ENCODE measurements at places on chromosomes 13 and 19.
A peak's percentile ranks its signal among the peaks of the same experiment; 100 is the strongest.

DNA sequence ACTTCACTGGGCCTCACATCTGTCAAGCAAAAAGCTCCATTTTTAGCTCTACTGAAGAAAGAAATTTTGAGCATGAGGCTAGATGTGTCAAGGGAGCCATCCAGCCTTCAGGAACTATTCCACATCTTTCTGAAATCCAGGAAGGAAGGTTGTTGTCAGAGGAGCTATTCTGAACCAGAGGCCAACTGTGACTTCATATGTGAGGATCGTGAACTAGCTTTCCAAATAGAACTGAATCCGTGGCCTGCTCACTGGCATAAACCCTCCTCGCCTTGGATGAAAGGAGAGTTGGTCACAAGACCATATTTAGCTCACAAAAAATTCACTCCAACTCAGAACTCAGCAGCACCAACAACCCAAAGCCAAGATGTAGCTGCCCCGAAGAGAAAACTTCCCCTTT, 195.8 kb downstream of the FOXO1 start:
- DNase-seq = no peak

DNA sequence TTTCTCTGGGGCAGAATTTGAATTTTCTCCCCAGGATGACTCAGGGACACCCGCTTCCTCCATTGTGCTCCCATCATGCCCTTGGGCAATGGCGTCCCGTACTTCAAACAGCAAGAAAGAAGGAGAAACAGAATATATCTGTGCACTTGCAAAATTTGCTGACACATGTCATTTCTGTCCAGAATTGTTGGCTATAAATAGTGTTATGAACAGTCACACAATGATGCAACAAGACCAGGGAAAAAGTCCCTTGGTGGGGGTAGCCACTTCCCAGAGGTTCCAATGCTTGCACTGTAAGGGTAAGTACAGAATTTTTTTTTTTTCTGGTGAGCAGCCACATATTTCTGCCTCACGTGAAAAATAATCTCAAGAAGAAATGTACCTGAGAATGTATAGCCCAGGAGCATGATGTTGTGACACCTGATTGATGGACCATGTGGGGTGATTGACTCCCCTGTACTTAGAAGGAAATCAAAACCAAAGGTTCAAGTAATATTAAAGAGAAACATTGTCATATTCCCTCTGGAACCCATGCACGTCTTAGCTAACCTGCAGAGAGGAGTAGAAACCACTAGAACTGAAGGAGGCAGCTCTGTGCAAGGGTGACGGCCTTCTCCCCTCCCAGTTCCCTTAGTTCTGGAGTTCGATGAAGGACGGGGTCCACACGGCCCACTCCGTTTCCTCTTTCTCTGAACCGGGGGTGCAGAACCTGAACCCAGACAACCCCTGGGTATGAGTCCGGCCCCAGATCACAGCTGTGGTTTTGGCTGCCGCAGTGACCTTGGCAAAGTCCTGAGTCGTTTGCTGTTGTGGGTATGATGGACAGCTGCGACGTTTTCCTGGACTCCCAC, 9.3 kb upstream of the LAIR1 start:
- DNase-seq = no peak

GRCh38 chr13:36601186-36601585, 72.6 kb upstream of the SERTM1 start:
- no peak for DNase-seq

DNA sequence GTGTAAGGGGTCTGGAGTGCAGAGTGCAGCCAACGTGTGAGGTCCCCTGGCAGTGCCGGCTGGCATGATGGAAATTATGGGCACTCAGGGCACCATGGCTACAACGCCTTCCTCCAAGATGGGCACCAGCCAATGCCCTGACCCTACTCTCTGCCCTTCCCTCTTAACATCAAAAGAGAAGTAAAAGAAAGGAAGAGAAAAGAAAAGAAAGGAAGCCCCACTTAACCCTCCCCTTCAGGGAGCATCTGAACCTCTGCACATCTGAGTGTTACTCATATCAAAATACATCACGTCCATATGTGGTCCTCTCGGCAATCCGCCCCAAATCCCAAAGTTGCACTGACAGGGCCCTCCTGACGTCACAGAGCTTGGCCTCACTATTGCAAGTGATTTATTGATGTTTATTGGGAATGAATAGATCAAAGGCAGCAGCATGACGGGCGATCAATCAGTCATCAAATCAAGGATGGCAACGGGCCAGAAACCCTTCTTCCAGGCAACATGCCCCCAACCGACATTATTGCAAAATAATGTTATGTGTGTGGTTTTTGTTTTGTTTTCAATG, 1.3 kb downstream of the TSHZ3 start:
- DNase-seq = peak; percentile 61

- DNase-seq = no peak
These were observed 211.2 kb downstream of the UQCRFS1 start for GRCh38 chr19:29001597-29002245.

GRCh38 chr13:43883631-43884030, 3.9 kb downstream of the LACC1 start:
- no peak for DNase-seq

GRCh38 chr19:42074513-42075363, 1.2 kb upstream of the ZNF574 start:
- DNase-seq = peak; percentile 69

- no peak for DNase-seq
These were observed 222.9 kb downstream of the RFC3 start for GRCh38 chr13:34040863-34041262.

DNA sequence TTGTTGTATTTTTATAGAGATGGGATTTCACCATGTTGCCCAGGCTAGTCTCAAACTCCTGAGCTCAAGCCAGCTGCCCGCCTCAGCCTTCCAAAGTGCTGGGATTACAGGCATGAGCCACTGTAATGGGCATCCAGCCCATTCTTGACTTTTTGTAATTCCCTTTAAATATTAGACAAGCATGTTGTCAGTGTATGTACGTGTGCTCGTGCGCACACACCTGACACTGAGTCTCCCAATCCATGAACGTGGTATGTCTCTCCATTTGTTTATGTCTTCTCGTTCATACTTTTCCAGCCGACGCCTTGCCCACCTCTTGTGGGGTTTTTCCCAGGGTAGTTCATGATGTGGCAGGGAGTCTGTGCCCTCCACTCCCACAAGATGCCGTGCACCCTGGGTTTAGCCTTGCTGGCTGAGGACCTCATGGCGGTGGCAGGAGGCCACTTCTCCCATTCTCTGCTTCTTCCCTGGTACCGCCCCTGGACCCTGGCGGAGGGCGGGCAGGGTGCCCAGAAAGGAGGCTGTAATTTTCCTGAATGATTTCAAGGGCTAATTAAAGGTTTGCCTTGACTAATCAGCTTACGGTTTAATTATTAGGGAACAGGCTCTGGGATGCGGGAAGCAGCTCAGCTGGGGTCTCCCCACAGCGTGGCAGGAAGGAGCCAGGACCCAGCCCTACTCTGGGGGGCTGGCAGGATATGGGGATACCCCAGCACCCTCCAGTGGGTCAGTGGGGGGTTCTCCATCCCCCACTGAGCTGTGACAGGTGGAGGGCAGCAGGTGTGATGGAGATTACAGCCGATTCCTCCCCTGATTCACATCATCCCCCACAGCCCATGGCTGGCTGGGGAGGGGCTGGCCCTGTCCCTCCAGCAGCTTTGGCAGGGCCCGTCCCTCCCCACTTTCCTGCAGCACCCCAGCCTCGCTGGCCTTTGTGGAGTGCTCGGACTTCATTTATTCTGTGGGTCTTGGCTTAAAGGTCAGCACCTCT, 12.9 kb downstream of the PAK4 start:
- no peak for DNase-seq

GRCh38 chr13:53159431-53159830, 130.8 kb downstream of the OLFM4 start:
- no peak for DNase-seq

DNA sequence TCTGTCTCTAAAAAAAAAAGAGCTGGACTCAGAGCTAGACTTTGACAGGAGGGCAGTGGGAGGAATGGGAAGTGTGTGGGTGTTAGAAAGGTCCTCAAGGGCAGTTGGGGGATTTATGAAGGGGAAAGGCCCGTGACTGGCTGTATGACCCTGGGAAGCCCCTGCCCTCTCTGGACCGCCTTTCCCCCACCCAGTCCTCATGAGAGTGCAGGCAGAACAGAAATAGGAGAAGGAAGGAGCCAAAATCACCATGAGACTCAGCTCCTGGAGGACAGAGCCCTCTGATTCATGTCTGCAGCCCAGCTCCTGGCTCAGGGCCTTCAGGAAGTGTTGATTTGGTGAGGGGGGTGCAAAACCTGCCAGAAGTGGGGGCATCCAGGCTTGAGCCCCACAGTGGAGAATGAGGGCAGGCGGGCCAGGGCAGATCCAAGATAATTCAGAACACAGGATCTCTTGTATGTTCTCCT, 8.7 kb upstream of the SMG9 start:
- peak; percentile 72 for DNase-seq

DNA sequence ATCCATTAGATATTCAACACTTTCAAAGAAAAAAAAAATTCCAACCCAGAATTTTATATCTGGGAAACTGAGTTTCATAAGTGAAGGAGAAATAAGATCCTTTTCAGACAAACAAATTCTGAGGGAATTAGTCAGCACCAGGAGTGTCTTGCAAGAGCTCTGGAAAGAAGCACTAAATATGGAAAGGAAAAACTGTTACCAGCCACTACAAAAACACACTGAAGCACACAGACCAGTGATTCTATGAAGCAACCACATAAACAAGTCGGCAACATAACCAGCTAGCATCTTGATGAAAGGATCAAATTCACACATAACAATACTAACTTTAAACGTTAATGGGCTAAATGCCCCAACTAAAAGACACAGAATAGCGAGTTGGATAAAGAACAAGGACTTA, 368.4 kb upstream of the MIR17HG start:
- no peak for DNase-seq

GRCh38 chr19:46494941-46495785, 504 bp downstream of the PNMA8B start:
- no peak for DNase-seq

GRCh38 chr13:66675620-66676019, 554.5 kb downstream of the PCDH9 start:
- DNase-seq = no peak

DNA sequence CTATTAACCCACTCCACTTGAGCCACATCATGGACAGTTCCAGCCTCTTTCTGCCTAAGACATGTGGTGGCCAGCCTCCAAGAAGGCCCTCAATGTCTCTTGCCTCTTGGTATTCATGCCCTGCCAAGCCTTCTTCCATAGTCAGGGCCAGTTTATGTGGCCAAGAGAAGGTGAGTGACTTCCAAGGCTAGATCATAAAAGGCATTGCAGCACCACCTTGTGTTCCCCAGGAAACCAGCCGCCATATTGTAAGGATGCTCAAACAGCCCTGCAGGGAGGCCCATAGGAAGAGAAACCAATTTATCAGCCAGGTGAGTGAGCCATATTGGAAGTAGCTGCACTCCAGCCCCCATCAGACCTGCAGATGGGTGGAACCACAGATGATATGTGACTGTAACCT, 12.3 kb upstream of the DNMT1 start:
- DNase-seq = no peak

DNA sequence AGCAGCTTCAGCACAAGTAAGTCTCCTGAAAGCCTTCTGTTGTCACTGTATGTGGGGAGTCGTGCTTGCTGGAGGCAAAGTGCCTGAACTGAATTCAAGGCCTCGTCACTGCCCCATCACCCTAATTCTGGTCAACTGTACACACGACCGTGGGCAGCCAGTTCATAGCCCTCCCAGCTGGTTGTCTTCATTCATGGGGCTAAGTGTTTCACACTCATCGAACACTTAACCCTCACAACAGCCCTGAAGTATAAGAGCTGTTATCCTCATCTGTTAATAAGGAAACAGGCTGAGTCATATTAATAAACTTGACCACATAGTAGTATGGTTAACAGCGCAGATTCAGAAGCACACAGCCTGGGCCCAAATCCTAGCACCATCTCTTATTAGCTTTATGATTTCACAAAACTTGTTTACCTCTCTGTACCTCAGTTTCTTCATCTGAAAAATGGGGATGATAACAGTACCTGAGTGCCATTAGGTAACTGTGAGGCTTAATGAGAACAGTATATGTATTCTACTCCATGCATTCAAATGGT, 66.7 kb downstream of the CDADC1 start:
- no peak for DNase-seq

DNA sequence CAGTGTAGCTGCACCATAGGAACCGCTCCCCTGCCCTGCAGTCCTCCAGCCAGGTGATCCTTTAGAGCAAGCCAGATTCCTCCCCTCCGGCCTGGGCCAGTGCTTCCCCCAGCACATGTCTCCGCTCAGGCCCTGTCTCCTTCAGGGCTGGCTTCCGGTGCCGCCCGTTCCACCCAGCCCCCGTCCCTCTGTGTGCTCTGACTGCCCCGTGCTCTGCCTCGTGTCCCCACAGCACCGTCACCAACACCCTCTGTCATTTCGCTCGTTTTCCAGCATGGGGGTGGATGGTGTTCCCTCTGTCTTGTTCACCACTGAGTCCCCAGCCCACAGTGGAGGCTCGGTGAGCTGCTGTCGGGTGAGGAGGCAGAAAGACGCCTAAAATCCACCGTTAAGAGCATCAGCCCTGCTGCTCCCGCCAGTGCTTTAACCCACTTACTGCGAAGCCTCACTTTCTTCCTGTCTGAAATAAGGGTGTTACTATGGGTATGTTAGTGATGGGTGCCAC, 54.5 kb downstream of the TSSK6 start:
- DNase-seq = peak; percentile 79

DNA sequence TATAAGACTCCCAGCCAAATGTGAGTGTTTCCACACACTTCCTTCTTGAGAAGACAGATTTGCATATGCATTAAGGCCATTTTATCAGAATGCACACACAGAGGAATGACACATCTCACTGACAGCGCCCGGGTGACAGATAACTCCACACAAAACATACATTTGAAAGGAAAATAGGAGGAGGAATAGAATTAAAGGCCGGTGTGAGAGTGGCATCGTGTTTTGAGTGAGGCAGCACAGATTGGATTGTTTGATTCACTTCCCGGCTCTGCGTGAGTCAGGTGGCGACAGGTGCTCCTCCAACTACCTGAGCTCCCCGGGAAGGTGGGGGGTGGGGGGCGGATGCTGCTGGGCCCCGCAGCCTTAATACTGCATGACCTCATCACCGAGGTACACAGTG, 429.0 kb downstream of the TSHZ3 start:
- DNase-seq = no peak

GRCh38 chr19:5703819-5704818, 14.0 kb downstream of the RPL36 start:
- no peak for DNase-seq

DNA sequence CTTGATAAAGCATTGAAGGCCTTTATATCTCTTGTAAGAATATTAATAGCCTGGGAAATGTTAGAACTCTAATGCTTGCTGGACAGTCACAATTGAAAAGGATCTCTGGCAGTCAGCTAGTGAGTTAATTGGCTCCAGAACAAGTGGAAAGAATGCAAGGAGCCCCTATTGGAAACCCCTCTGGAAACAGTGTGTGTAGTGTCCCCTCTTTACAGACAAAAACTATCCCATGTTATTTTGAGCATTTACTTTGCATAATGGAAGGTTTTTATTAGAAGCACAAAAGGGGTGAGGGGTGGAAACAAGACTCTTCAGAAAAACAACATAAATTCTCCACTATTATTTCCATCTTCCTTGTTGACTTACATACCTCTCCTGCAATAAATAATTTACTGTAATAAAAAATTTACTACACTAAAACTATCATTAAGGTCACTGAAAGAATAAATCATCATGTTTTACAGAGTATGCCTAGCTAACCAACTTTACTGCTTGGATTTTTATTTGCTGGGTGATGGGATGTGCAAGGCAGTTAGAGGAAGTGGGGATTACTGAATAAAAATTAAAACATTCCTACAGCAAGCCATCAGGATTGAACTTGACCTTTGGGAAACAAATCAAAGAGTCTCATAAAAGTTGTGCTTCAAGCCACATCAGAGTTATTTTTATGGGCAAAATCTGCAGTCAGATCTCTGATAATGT, 610.4 kb downstream of the TBC1D4 start:
- no peak for DNase-seq
